ENCODE measurements at places on chromosomes 6 and 20.

DNA sequence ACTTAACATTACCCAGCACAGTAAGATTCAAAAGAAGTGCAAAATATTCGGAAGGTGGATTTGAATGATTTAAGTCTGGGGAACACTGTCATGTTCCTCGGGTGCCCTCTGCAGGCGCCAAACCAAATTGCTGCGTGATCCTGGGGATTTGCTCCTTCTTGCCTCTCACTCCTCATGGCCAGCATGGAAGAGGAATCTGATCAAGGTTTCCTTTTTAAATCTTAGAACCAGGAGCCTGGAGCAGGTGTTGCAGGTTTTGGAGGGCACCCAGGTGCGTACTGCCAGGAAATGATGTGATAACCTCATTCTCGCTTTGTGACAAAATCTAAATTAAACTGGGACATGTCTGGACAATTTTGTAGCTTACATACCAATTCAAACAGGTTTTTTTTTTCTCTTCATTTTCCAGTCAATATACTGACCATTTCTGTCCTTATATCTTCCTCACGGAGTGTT is 8.1 kb upstream of the PFDN4 start:
- peak; percentile 69 for DNase-seq

GRCh38 chr6:13653296-13653695 is 38.2 kb downstream of the NOL7 start:
- DNase-seq = no peak

DNA sequence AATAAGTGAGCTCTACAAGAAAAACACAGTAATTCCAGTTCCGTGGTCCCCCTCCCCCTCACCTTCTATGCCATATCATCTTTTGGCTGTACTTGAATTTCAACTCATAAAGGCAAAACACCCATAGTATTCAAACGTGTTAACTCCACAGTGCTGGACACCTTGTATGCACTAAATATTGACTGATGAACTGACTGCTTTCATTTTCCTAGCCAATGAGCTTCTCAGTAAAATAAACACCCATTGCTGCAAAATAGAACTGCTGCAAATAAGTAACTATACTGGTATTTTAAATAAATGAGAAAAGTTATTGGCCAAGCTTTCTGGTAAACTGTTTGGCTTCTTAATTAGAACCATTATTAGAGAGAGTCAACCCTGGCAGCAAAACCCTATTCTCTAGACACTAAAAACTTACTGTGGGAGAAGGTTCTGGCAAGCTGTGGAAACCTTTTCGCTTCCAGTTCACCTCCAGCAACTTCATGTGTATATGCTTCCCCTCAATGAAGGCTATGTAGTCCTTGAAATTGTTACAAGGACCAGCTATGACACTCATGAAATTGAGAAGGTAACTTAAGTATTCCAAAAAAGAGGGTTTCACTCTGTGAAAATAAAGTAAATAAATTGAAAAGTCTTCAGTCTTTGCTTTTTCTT is 86.0 kb downstream of the MBOAT1 start:
- DNase-seq = no peak

DNA sequence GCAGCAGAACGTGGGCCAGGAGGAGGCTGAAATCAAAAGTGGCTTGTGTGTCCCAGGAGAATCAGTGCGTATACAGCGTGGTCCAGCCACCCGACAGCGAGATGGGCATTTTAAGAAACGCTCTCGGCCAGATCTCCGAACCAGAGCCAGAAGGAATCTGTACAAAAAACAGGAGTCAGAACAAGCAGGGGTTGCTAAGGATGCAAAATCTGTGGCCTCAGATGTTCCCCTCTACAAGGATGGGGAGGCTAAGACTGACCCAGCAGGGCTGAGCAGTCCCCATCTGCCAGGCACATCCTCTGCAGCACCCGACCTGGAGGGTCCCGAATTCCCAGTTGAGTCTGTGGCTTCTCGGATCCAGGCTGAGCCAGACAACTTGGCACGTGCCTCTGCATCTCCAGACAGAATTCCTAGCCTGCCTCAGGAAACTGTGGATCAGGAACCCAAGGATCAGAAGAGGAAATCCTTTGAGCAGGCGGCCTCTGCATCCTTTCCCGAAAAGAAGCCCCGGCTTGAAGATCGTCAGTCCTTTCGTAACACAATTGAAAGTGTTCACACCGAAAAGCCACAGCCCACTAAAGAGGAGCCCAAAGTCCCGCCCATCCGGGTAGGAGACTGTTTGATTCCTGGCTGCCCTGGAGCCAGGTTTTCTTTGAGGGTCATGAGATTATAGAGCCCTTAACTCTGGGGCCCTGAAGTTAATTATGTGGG is 75.3 kb downstream of the ASXL1 start:
- no peak for DNase-seq

- DNase-seq = no peak
Observed at GRCh38 chr6:135261872-135262725, 81.0 kb downstream of the MYB start.

DNA sequence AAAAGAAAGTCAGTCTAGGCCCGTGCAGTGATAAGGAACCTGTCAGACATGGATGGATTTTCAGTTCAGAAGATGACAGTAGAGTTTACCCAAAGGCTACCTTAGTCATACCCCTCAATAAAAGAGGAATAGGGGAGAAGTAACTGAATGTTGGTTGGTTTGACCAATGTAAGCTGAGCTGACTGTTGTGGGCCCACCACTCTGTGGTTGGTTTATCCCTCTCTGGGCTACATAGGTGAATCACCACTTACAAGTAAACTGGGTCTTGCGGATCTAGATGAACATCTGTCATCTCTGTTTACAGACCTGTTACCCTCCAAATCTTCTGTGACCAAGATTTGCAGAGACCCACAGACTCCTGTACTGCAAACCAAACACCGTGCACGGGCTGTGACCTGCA is 37.2 kb upstream of the MYLK2 start:
- DNase-seq = no peak

- no peak for DNase-seq
Observed at GRCh38 chr20:46835418-46835817, 59.2 kb upstream of the EYA2 start.

GRCh38 chr6:111973118-111973761 is 80.7 kb upstream of the CCN6 start:
- peak; percentile 70 for DNase-seq

- no peak for DNase-seq
Observed at GRCh38 chr6:139242457-139243240, 49.1 kb downstream of the TXLNB start.

GRCh38 chr6:54185885-54186284 is 74.6 kb downstream of the MLIP start:
- no peak for DNase-seq

GRCh38 chr6:122042380-122042779 is 357.1 kb upstream of the HSF2 start:
- no peak for DNase-seq

GRCh38 chr6:75305573-75305972 is 21.0 kb upstream of the TMEM30A start:
- no peak for DNase-seq

GRCh38 chr6:148932731-148933130 is 185.9 kb downstream of the UST start:
- DNase-seq = no peak

DNA sequence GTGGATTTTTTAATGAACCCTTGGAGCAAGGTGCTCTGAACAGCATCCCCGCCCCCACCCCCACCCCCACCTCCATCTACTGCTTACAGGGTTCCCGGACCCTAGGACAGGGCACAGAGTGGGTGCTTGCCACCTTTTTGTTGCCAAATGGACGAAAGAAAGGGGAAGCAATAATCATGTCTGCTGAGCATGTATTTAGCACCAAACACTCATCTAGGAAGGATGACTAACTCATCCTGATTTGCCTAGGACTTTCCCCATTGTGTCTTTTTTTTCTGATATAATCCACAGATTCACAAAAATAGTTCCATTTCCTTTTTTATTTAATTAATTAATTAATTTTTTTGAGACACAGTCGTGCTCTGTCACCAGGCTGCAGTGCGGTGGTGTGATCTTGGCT is 1.2 kb upstream of the PLTP start:
- no peak for DNase-seq

GRCh38 chr20:37295595-37295994 is 6.1 kb downstream of the MANBAL start:
- no peak for DNase-seq

GRCh38 chr6:163626073-163626867 is 211.8 kb downstream of the QKI start:
- no peak for DNase-seq

DNA sequence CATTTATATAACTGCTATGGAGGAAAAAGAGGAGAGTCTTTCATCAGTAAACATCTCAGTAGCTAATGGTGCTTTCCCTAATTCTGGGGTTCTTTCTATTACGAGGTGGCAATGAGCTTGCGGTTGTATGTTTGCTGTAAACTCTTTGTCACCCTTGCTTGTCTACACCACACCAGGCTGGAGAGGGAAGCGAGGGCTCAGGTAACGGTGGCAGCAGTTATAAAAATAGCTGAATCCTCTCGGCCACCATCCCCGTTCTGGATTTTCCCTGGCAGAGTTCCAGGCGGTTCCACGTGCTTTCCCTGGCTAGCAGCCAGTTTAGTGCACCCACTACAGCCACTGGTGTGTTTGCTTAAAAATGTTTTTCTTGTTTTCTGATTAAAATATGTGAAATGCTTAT is 39.0 kb downstream of the MAS1 start:
- DNase-seq = peak; percentile 53

DNA sequence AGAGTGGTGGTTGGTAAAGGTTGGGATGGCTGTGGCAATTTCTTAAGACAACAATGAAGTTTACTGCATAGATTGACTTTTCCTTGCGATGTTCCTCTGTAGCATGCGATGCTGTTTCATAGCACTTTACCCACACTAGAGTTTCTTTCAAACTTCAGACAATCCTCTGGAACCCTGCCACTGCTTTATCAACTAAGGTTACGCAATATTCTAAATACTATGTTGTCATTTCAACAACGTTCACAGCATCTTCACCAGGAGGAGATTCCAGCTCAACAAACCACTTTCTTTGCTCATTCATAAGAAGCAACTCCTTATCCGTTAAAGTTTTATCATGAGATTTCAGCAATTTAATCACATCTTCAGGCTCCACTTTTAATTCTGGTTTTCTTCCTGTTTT is 161.2 kb upstream of the NRSN1 start:
- no peak for DNase-seq

- DNase-seq = no peak
Observed at GRCh38 chr6:8707956-8708772, 272.8 kb upstream of the SLC35B3 start.

DNA sequence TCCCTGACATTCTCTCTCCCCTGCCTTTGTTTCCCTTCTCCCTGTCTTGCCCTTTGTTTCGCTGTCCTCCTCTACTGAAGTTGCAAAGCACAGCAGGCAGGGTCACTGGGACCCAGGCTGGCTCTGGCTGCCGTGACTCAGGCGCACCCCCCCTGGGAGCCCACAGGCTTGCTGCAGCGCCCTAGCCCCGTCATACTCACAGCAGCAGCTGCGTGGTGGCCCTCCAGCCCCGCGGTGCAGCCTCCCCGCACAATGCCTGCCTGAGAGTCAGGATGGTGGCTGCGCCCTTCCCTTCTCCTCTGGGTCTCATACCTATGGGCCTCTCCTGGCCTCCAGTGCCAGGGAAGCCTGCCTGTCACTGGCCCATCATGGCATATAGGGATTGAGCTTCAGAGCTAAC is 41.7 kb downstream of the TXNDC5 start:
- no peak for DNase-seq

DNA sequence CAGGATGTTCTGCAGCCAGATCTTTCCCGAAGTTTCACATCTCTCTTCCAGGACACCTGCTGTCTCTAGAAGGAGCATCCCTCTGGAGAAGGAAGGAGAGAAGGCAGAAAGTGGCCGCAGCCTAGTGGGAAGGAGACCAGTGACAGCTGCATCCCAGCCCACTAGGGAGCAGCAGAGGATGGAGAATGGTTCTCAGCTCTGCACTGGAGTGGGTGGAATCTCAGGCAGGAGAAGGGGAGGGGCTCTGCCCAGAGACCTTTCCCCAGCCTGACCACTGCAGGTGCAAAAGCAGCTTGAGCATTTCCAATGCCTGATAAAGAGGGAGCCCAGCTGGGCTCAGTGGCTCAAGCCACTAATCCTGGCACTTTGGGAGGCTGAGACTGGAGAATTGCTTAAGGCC is 32.3 kb downstream of the NCR2 start:
- DNase-seq = no peak

DNA sequence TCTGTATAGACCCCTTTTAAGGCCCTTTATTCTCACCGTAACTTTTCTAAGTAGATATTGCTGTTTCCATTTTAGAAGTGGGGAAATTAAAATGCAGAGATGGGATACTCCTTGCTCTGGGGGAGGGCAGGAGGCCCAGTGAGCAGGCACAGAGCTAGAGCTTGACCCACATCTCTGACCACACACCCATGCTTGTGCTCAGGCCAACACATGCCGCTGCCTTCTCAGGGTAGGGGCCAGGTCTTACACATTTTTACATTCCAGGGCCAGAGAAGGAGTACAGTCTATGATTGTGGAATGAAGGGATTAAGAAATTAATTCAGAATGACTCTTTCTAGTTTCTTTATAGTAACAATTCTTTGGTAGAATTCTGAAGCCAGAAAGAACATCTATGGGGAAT is 104.8 kb downstream of the SOBP start:
- DNase-seq = no peak

DNA sequence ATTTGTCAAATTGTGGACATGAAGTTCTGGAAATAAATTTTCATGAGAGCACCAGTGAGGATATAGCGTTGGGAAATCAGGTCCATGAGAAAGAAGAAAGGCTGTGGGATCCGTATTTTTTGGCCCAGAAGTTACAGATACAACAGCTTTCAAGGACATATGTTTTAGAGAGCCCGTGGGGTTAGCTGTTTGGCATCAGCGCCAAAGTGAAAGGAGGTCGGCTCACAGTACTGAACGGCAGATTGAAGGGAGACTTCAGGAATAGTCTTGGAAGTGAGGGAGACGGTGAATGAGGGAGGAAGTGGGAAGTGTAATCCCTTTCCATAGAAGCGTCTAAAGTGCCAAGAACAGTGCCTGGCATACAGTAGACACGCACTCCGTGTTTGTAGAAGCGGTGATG is 31.8 kb downstream of the ZDHHC14 start:
- no peak for DNase-seq

GRCh38 chr20:38066969-38067716 is 33.6 kb downstream of the RPRD1B start:
- DNase-seq = no peak

DNA sequence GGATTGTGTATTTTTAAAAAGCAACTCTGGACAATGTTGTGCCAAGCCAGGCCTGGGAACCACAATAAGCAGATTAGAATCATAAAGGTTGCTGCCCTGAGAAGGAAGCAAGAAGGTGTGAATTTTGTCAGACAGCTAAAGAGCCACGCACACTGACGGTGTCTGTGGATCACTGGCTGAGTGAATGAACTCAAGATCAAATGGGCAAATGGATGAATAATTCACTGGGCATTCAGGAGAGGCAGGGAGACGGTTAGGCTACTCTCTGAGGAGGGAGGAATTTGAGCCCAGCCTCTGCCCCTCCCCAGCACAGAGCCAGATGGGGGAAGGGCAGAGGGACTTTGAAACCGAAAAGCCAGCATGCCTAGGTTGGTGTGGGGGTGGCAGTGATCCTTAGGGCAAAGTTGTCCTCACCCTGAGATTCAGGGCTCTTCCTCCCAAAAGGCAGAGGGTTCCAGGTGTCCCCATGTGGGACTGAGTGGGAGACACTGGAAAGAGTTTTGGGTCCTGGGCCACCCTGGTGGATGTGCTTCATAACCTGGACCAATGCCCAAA is 19.5 kb upstream of the SLC22A7 start:
- DNase-seq = no peak

- no peak for DNase-seq
Observed at GRCh38 chr6:82095091-82095490, 152.5 kb downstream of the IBTK start.
